ENCODE measurements at places on chromosomes 12 and 14.

- DNase-seq, result no peak
Observed at GRCh38 chr14:94833633-94834032, 63.7 kb upstream of the GSC start.

DNA sequence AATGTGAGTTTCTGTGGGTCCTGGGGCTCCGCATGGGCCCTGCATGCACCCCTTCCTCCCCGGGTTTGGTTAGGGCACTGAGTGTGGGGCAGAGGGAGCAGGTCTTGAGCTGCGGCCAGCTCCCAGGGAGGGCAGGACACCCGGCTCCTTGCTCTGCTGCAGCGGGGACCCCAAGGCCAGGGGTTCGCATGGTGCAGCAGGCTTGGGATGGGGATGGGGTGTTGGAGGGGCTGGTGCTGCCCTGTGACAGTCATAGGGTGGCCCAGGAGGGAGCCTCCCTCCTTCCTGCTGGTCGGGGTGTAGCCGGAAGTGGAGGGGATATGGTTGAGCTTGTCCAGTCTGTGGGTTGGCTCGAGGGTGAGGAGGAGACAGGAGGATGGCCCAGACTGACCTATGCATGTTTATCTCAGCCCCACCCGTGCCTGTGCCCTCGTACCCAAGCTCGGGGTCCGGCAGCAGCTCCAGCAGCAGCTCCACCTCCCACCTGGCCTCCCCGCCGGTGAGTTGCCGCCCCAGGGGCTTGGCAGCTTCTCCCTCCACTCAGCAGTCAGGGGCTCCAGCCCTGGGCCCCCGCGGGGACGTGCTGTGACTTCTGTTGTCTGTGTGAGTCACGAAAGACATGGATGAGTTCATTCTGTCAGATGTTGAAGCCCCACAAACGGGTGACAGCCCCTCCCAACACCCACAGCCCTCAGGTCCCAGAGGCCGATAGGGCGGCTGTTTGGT is 16.0 kb downstream of the ULK1 start:
- no peak for DNase-seq

DNA sequence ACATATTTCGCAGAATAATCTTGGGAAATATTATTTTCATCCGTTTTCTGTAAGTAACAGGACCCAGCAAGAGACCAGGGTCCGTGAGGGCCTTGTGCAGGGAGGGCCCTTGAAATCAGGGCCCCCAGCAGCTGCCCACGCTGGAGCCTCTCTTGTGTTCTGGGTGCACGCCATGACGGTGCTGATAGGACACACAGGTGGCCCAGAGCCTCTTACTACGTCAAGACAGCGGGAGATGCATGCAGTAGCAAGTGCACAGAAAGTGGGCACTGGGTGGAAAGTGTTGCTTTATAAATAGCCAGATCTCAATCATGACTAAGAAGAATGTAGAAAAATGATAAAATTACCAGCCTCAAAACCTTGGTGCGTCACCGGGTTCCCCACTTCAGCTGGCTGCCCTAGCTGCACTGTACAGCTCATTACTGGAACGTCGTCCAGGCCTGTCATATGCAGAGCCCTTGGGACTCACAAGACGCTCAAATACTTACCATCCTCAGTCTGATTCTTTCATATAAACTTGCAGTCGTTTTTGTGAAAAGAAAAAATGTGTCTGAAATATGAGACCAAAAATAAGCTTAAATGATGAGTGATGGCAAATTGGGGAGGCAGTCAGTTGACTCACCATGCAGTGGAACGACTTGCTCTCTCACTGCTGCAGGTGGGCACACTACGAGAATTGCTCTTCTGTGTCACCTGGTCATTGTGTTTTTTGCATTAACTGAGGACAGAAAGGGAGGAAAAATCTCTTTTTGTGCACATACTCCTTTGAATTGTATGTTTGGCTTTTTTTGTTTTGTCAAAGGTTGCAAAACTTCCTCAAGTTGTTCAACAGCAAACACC is 68.2 kb downstream of the DDX51 start:
- DNase-seq, result no peak

DNA sequence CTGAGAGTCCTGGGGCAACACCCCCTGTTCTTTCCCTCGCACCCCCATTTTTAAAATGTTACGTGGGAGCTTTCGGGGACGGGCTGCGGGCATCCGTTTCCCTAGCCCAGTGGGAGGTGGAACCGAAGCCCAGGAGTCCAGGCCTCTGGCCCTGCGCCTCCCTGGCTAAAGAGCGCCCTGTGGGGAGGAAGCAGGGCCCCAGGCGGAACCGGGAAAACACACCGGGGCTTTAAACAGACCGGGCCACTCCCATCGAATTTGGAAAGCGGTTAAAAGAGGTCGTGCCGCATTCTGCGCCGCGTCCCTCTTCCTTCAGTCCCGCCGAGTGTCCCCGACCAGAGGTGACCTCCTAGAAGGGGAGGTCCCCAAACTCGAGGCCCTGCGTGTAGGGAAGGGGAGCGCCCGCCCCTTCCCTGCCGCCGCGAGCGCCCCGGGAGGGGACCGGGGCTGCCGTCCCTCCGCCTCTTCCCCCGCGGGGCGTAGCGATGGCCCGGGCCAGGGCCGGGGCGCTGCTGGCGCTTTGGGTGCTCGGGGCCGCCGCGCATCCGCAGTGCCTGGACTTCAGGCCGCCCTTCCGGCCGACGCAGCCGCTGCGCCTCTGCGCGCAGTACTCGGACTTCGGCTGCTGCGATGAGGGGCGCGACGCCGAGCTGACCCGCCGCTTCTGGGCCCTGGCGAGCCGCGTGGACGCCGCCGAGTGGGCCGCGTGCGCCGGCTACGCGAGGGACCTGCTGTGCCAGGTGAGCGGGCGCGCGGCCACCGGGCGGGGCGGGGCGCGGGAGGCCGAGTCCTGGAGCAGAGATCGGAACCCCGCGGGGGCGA is at the start of gene HHIPL1:
HHIPL1 (plus strand) TSS at position 407 of the 822 bp plus-strand sequence; CDS start at position 486, 79 bp downstream.
- DNase-seq, result no peak

DNA sequence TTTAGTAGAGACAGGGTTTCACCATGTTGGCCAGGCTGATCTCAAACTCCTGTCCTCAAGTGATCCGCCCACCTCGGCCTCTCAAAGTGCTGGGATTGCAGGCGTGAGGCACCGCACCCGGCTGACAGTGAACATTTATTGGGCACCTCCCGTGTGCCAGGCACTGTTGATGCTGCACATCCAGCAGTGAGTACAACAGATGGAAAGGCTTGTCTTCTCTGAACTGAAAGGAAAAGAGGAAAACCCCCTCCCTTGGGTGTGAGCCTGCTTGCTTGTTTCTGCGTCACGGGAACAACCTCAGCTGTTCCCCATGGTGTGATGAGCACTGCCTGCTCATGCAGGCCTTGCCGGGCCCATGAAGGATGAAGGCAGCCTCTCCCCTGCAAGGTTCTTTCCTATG is 39.5 kb downstream of the DGLUCY start:
- no peak for DNase-seq

DNA sequence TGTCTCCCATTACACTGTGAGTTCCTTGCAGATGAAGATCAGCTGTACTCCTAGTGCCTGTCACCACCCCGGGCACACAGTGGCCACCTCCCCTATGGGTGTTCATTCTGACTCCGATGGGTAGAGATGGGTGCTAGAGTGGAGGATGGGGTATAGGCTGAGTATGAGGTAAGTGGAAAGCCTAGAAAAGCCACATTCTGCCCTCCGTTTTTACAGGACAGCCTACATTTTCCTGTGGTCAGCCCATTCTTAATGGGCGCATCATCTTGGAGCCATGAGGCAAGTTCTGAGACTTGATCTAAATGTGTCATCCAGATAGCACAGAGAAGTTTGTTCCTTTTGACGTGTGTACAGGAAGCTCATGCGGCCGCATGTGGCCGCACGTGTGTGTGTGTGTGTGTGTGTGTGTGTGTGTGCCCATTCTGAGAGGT is 166.7 kb upstream of the HIF1A start:
- no peak for DNase-seq

DNA sequence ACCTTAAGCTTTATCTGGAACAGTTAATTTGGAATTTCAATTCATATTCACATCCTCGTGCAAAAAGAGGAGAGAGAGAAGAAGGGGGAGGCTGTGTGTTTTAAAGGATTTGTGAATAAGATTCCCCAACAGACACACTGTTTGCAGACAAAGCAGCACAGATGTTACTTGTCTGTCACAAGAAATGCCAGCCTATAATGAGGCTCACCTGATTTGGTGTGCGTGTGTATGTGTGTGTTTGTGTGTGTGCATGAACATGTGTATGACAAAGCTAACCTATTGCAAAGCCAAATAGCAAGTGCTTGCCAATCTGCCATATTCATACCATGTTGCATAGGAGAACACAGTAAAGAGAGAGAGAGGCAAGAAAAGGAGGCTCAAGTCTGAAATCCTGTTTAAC is 361.6 kb upstream of the NOVA1 start:
- DNase-seq, result no peak

DNA sequence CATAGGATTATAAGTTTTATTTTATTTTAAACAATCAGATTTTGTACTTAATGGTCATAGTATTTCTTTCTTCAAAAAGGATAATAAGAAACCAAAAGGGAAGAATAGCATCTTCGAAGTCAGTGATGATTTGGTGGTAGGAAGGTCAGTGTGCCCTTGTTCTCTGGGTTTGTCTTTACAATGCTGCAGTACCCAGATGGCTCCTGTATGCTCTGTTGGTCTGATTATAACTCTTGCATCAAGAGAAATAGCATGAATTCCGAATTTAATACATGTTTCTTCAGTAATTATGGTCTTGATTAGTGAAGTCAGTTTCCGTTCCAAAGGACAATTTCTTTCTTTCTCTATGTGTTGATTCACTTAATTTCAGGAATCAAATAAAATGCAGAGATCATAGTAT is 180.2 kb downstream of the TMTC2 start:
- DNase-seq, result no peak

GRCh38 chr14:64410084-64410774 is 22.1 kb downstream of the MTHFD1 start:
- DNase-seq, result no peak

DNA sequence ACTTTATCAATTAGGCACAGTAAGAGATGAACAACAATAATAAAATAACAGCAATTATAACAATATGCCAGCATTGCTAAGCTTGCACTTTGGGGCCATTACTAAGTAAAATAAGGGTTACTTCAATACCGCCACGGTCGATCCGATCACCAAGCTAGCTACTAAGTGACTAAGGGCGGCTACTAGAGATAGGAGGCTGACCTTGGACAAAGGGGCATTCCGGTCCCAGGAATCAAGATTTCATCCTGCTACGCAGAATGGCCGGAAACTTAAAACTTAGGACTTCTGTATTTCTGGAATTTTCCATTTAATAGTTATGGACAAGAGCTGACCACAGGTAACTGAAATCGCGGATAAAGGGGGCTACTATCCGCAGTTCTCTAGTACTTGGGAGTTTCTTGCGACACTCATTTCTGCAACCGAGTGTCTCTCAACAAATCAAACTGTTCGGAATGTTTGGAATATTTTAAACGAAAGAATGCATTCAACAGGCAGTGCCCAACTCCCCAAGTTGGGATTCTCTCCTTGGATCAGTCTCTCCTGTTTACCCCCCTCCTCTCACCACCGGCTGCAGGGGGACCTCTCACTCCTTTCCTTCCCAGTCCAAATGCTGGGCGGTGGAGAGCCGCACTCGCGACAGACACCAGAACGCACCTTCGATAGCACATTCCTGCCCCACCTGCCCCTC is 650 bp downstream of the HEBP1 start:
- no peak for DNase-seq

DNA sequence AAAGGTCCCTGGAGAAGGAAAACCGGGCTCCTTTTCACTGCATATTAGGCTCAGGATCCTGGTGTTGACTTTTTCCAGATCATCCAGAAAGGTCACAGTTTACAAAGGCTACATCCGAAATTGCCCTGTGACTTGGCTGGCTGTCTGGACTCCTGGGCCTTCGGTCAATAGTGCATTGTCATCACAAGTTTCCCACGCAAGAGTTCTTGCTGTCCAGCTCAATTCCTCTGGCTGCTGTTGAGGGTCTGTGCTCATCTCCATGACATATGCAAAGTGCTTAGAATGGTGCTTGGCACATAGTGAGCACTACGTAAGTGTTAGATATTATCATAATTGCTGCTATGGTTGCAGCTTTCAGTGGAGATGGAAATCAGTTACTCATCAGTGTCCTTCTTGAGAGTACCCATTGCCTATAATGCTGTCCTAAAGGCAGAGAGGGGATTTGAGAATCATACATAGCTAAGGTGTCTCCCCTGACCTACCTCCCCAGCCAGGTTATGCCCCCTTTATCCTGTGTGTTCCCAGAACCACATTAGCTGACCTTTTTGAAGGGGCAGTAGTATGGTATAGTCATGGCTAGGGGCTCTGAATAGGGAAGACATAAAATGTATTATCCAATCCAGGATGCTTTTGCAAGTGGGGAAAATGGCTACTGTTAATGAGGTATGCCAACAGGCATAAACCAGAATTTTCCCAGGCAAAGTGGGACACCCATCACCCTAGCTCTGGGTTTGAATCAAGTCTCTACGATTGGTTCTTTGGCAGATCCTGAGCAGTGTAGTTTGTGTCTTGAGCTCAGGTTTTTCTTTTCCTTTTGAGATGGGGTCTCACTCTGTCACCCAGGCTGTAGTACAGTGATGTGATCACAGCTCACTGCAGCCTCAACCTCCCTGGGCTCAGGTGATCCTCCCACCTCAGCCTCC is 132.0 kb upstream of the CCND2 start:
- no peak for DNase-seq

DNA sequence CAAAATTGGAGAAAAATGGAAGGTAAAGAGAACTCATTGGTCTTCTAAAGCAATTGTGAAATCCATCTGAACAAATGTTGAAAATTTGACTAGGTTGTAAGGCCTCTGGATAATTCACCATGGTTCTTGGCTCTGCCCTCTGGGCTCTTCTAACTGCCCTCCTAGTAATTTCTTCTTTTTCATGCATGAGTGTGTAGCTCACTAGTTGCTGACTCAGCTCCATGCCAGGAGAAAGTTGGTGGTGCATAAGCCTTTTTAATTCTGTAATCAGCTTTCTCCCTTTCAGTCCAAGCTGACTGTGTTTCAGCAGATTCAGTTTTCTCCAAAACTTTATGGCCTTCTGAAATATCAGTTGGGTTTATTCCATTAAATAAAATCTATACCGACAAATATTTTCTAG is 877.8 kb upstream of the ATXN7L3B start:
- no peak for DNase-seq

GRCh38 chr14:47596860-47597259 is 78.5 kb downstream of the MDGA2 start:
- no peak for DNase-seq

GRCh38 chr14:77219591-77219990 is 38.0 kb downstream of the TMEM63C start:
- DNase-seq, result no peak

DNA sequence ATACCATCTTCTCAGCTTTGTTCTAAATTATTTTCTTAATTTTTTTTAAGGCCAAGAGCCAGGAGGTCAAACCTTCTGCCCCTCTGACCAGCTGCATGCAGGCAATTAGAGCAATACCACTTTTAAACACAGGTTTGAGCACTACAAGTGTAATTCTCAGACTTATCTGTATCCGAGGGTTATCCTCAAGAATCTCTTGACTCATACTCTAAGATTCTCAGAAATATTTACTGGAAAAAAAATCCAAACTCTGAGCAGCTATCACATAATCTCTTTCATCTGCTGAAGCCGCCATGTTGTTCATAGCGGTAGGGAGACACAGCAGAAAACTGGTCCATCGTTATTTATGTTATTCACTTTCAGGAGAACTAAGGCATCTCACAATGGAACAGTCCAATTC is 27.4 kb upstream of the PTHLH start:
- DNase-seq, result no peak

Measured in stimulated activated CD4-positive, alpha-beta T cell treated with anti-CD3 and anti-CD28 coated beads, Interleukin-1b, Interleukin-23, amount 100 ng/mL, for 1 hour (primary cell).